ENCODE measurements at places on chromosomes 2 and 18.
A peak's percentile ranks its signal among the peaks of the same experiment; 100 is the strongest.

DNA sequence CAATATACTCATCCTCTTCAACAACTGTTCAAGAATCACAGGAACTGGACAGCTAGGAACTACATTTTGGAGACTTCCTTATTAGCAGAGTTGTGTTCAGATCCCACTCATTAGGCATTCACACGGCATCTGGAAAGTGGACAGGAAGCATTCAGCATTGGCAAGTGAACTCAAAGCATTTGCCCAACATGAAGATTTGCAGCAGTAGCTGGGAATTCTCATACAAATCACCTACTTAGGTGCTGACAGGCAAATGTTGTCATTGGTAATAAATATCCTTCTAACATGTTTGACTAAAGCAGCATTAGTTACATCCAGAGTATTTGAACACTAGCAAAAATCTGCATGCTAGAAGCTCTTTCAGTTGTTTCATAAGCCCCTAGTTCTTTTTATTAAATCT is 350.8 kb downstream of the PTH2R start:
- no peak for DNase-seq

DNA sequence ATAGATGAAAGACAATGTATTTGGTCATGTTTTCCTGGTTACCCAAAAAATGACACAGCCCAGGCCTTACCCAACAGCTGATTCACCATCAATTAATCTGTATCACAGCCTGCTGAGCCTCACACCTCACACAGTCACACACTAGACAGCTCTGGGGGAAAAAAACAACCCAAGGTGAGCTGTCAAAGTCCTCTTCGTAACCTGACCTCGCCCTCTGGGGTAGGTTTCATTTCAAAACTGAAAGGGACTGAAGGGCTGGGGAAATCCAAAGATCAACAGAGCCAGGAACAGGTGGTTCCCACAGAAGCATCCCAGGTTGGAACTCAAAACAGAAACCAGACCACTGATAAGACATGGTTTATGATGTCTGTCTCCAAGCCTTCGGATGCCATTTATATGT is 18.2 kb upstream of the PCBP1 start:
- peak; percentile 82 for DNase-seq

DNA sequence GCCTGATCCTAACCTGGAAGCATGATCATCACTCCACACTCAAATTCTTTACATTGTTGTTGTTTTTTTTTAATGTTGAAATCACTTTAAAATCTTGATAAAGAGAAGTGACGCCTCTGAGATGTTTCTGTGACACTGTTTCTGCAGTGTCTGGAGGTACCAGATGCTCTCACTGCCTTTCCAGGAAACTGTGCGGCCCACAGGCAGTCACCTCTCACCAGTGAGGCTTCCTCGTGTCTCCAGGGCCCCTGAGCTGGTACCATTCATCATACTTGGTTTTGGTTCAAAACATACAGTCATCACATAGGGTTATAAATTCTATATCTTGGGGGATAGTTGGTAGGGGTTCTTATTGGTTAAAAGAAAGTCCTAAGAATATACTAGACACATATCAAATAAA is 10.1 kb upstream of the ID2 start:
- no peak for DNase-seq

DNA sequence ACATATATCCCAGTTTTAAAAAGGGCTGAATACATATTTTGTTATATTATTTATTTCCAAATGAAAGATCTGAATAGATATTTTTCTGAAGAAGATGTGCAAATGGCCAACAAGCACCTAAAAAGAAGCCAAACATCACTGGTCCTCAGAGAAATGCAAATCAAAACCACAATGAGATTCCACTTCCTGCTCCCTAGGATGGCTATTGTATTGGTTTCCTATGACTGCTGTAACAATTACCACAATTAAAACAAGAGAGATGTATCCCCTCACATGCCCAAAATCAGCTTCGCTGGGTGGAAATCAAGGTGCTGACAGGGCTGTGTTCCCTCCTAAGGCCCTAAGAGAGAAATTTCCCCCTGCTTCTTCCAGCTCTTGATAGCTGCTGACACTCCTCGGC is 23.2 kb downstream of the ABCB11 start:
- no peak for DNase-seq

- no peak for DNase-seq
Measured at GRCh38 chr18:41096504-41096903, 858.5 kb upstream of the PIK3C3 start.

DNA sequence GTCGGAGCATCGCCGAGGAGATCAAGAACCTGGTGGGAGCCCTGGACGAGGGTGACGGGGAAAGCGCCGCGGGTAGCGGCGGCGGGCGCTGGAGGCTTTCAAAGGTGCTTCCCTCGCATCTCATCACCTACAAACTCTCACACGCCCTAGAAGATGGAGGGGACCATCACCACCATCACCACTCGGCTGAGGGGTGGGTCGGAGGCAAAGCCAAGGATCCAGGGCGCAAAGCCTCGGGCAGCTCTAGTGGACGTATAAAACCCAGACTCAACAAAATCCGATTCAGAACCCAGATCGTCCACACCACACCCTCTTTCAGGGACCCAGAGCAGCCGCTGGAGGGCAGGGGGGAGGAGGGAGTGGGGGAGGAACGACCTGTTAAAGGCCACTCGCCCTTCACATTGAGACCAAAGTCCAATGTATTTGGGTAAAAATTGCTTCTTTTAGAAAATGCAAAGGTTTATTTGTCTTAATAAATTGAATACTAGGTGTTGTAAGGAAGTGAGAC is 1.5 kb downstream of the SOWAHC start:
- no peak for DNase-seq

- DNase-seq, result no peak
Measured at GRCh38 chr2:64612575-64613195, 41.0 kb downstream of the SERTAD2 start.
